ENCODE measurements at places on chromosomes 16 and 17. TPM values are rescaled to one million over a fixed set of nuclear protein-coding genes. Genes with fewer than 3 reads are reported as not detected.
A peak's percentile ranks its signal among the peaks of the same experiment; 100 is the strongest.

TNFRSF17 gene
- not detected for total RNA-seq

HIGD1B gene
- not detected for total RNA-seq

REXO5 gene
- 6.9 TPM for total RNA-seq

SLC52A1 gene
- total RNA-seq = not detected

BFAR gene
- total RNA-seq = 54.7 TPM

HBQ1 gene
- not detected for total RNA-seq

CACNG1 gene
- total RNA-seq = not detected

ZFP3 gene
- 0.29 TPM for total RNA-seq

PDP2 gene
- 9.0 TPM for total RNA-seq

CYLD gene
- 33.4 TPM for total RNA-seq

ZNF469 gene
- total RNA-seq = 19.0 TPM

CACNA1G gene
- 0.41 TPM for total RNA-seq

- peak; percentile 51 for DNase-seq
Observed at GRCh38 chr17:27367121-27367981, 73.4 kb downstream of the WSB1 start.

DNA sequence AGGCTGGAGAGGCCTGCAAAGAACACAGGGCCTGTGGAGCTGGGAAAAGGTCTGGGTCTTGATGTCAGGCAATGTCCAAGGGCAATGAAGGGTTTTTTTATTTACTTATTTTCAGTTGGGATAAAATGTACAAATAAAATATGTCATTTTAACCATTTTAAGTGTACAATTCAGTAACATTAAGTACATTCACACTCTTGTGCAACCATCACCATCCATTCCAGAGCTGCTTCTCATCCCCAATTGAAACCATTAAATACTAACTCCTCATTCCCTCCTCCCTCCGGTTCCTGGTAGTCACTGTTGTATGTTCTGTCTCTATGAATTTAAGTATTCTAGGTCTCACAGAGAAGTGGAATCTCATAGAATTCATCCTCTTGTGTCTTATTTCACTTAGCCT, 444.7 kb downstream of the HS3ST3B1 start:
- no peak for DNase-seq

GRCh38 chr17:50519141-50519834, 11.0 kb downstream of the MYCBPAP start:
- DNase-seq = no peak

DNA sequence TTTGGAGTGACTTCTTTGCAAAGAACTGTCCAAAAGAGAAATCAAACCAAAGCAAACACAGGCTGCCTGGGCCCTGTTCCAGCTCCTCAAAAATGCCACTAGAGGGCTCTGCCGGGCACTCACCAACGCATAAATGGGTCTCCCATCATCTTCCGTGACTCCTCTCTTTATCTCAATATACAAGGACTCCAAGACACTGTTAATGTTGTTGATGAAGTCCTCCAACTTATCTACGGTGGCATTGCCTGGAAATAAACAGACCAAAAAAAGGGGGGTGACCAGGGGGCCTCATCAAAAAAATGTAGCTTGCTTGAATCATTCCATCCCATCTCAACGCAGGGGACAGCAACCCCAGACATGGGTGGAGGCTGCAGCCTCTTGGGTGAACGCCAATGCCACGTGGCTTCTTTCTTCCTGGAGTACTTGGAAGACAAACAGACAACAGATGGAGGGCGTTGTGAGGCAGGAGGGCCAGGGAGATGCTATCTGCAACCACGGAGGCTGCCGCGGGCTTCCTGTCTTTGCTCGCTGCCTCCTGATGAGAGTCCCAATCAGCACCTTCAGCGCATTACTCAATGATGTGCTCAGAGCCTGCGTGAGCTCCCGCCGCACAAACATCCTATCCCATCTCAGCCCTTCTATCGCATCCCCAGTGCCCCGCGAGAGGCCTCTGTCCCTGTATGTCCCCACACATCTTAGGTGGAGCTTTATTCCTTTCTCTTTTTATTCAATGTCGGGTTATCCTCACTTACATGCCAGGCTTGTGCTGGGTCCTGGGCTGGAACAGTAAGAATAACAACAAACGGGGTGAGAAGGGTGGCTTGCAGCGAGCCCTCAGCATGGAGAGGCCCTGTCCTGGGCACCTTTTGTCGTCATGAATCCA, 32.0 kb downstream of the KDM8 start:
- no peak for DNase-seq

DNA sequence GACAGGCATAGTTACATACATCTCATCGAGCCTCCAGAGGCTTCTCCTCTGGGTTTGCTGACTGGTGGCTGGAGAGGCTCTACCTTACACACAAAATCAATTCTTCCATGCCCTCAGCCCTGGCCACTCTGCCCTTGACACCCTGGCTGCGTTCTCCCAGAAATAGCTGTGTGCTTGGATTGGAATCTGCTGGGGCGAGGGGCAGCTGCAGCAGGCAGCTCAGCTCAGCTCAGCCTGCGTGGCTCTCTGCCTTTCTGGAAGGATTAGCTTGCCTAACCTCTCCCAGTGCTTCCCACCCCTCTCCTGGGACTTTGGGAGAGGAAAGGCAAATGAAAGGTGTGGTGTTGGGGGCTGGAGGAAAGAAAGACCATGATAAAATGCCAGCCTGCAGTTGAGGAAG, 216.1 kb downstream of the ENGASE start:
- DNase-seq = no peak

- peak; percentile 65 for DNase-seq
Observed at GRCh38 chr16:87133966-87134627, 183.1 kb downstream of the C16orf95 start.

DNA sequence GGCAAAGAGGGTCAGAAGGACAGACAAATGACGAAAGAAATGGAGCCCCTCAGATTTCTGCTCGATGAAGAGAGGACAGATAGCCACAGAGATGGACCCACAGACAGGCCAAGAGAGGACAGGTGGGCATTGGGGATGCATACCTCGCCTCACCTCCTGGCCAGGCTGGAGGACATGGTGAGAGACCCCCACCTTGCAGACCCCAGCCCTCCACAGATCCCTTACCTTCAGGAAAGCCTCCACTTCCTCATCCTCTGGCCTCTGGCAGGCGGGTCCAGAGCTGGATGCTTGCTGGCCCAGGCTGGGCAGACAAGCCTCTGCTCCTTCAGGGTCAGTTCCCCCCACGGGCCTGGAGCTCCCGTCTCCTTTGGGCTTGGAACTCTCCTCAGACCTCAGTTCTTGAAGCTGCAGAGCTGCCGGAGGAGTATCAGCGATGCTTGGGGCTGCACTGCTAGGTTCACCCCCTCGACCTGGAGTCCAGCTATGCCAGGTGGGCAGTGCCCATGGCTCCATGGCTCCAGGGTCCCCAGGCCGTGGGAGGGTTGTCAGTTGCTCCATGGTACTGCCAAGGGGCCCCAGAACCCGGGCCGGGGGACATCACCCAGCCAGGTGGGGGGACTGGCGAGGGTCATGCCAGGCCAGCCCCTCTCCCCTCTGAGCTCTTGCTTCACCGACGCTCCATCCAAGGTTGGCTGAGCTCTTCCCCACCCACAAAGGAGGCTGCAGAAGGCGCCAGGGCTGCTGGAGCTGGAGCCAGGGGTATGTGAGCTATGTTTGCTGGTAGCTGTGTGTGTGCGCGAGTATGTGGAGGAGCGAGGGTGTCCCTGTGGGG, 1.0 kb downstream of the TSPOAP1 start:
- DNase-seq = no peak

GRCh38 chr17:72422505-72423285, 301.9 kb downstream of the SOX9 start:
- DNase-seq = no peak

DNA sequence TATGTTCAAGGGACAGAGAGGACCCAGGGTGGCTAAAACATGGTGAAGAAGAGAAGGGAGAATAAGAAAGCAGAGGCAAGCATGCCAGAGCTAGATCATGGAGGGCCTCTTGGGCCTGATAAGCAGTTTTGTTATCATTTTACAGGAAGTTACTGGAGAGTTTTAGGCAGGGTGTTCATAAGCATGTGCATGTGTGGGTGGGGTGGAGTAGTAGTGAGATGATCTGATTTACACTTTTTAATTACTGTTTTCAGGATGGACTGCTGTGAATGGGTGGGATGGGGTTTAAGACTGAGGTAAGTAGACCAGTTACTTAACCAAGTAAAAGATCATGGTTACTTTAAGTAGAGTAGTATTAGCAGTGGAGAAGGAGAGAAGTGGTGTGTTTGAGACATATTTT, 173.6 kb downstream of the PHKB start:
- no peak for DNase-seq

DNA sequence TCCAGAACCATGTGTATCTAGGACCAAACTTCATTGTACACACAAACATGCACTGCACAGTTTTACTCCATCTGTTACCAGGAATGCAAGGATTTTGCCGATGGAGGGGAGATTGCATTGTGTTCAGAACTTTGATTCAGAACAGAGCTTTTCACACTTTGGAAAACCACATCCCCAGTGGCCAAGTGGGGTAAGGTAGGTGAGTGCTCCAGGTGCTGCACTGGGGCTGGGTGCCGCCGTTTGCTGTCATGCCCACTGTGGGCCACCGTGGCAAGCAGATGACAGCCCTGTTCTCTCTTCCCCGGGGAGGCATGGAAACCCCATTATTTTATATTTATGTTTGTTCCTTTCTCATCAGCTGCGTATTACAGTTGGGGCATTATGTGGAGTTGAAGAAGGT, 29.3 kb upstream of the JPH3 start:
- DNase-seq = no peak

DNA sequence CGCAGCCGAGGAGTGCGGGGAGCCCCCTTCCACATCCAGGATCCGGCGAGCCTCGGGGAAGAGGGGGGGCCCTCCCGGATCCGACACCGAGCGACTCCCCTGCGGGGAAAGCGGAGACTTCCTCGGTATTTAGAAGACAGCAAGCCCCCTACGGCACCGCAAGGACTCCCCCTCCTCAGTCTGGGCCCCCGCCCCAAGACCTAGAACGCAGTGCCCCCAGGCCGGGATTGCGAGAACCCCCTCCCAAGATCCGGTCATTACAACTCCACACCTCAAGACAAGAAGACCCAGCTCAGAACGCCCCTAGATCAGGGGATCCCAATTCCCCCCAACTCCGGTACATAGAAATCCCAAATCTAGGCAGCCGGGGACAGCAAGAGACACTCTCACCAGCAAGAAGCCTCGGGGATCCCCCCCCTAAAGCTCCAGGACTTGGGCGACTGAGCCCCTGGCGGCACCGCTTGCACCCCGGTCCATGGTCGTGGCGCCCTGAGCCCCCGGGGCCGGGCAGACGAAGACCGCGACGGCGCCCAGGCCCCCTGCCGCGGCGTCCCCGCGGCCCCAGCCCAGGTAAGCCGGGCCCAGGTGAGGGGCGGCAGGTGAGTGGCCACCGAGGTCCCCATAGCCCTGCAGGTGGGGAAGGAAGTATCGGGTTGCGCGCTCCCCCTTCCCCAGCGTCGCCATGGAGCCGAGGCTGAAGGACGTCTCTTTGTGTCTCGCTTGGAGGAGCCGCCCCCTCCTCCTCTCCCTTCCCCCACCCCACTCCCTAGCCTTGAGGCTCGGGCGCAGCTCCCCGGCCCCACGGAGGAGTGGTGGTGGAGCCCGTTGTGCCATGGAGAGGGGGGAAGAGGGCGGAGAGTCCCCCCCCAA, 641 bp downstream of the SBK1 start:
- no peak for DNase-seq

Measured in chondrocyte (in vitro differentiated cells).